ENCODE measurements at places on chromosomes 7 and 10. TPM values are rescaled to one million over a fixed set of nuclear protein-coding genes. Genes with fewer than 3 reads are reported as not detected.

DNA sequence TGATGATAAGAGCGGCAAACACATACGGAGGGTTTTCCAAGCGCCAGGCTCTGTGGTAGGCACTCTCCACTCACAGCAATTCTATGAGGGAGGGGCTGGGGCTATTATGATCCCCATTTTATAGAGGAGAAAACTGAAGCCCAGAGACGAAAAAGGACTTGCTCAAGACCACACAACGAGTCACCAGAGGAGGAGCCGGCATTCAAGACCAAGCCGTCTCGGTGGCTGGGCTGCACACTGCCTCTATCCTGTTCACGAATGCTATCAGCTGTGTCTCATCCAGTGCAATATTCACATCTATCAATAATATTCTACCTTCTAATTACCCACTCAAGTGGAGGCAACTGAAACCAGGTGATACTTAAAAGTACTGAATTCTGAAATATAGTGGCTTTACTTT lies 67.8 kb upstream of the NMT2 start:
- no peak for DNase-seq

- no peak for DNase-seq
These were observed 926 bp upstream of the C10orf71 start for GRCh38 chr10:49297818-49298670.

GRCh38 chr7:50687575-50688225 lies 95.0 kb downstream of the GRB10 start:
- peak; percentile 95 for DNase-seq

- DNase-seq: peak; percentile 50
These were observed 19.9 kb upstream of the MAP3K8 start for GRCh38 chr10:30413996-30414576.

GRCh38 chr7:1241603-1242255 lies 9.1 kb downstream of the UNCX start:
- no peak for DNase-seq

DNA sequence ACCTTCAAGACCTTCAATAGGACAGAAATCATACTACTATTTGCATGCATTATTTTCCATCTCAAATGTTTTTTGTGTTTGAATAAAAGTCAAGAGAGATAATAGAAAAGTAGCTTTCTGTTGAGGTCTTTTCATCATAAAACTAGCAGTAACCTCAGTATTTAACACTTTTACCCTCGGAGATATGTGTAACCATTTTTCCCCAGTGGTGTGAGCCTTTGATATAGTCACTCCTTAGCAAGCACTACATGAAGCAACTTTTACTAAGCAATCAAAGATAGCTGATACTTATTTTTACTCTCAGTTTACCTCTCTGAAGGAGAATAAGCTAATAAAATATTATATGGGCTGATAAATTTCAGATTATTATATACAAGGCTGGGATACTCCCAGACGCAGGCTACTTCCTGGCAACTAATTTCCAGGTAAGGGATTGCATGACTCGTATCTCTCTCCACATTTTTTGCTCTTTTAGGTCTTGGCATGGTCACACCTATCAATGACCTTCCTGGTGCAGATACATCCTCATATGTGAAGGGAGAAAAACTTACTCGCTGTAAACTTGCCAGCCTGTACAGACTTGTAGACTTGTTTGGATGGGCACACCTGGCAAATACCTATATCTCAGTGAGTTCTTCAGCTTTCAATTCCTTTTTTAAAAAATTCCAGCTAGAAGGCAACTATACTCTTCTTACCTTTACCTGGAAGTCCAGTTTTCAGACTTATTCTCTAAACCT lies 91.5 kb upstream of the MXI1 start:
- DNase-seq: no peak

LRRC17 gene
- polyA plus RNA-seq: 0.95 TPM

PAPSS2 gene
- polyA plus RNA-seq: 8.1 TPM

MACC1 gene
- polyA plus RNA-seq: not detected

Measured in brain (organoid and tissue), 16 donors.